ENCODE measurements at places on chromosomes 6 and 20. TPM values are rescaled to one million over a fixed set of nuclear protein-coding genes. Genes with fewer than 3 reads are reported as not detected.
A peak's percentile ranks its signal among the peaks of the same experiment; 100 is the strongest.

GRCh38 chr6:34926655-34927054 lies 37.6 kb downstream of the ANKS1A start:
- peaks cover 2% of the 10 kb centered on the region for H3K4me1 ChIP-seq
- no peak overlapping the region for H3K27ac ChIP-seq
- DNase-seq: no peak
- no peaks in the 10 kb centered on the region for H3K36me3 ChIP-seq
- H3K27me3 ChIP-seq: peaks cover 3% of the 10 kb centered on the region
- H3K4me3 ChIP-seq: no peak overlapping the region

Gene CLDN20
- total RNA-seq: not detected

DNA sequence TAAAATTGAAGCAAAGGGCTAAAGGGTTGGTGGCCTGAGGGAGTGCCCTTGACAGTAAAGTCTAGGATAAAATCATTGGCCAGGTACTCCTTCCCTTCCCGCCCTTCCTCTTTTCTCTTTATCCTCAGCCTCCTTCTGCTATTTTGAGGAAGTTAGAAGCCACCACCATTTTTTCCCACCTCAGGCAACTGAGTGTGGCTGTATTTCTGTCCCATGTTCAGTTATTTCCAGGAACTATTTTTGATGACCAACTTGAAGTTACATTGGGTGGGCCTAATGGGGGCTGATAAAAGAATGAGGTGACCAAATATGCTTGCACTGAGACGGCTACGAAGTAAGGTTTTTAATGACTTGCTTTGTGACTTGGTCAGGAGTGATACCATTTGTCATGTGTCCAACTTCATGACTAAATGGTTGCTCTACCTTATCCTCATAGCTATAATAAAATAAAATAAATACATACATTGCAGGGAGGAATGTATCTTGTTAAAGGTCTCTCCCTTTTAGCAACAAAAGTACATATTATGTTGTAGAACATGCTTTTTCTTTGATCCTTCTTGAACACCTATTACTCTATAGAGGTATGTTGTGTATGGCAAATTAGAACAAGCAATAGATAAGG lies 12.0 kb downstream of the PTPN1 start:
- no peak for DNase-seq
- no peaks in the 10 kb centered on the region for H3K27me3 ChIP-seq
- peaks cover 66% of the 10 kb centered on the region for H3K4me1 ChIP-seq
- H3K4me3 ChIP-seq: no peak overlapping the region
- peaks cover 39% of the 10 kb centered on the region for H3K36me3 ChIP-seq

- no peaks in the 10 kb centered on the region for H3K36me3 ChIP-seq
- no peak for DNase-seq
- no peak overlapping the region for H3K27ac ChIP-seq
- H3K4me3 ChIP-seq: no peak overlapping the region
Measured at GRCh38 chr6:8229915-8230756, 127.8 kb upstream of the EEF1E1 start.

DNA sequence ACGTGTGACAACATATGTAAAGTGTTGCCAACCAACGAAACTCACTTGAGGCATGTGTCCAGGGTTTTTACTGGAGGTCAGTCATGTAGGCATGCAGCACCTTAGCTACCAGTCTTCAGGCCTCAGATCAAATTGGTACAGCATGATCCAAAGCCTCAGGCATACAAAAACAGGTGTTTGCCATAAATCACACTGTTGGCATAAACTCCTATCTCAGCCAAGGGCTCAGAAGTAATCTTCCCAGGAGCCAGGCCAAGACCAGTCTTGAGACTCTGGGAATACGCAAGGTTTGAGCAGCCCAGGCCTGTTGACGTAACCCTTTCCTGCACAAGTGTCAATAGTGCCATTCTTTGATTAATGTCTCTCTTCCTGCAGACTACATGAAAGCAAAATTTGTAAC lies 163.5 kb downstream of the PRL start:
- no peaks in the 10 kb centered on the region for H3K27me3 ChIP-seq
- H3K4me3 ChIP-seq: no peak overlapping the region
- H3K27ac ChIP-seq: no peak overlapping the region
- no peaks in the 10 kb centered on the region for H3K36me3 ChIP-seq

- peaks cover 3% of the 10 kb centered on the region for H3K4me1 ChIP-seq
- DNase-seq: peak; percentile 26
- H3K4me3 ChIP-seq: no peak overlapping the region
- no peaks in the 10 kb centered on the region for H3K36me3 ChIP-seq
- peaks cover 12% of the 10 kb centered on the region for H3K27me3 ChIP-seq
- H3K27ac ChIP-seq: no peak overlapping the region
Measured at GRCh38 chr20:37541326-37541725, 13.7 kb upstream of the BLCAP start.
